ENCODE measurements at places on chromosomes 3 and 15. TPM values are rescaled to one million over a fixed set of nuclear protein-coding genes. Genes with fewer than 3 reads are reported as not detected.

GRCh38 chr3:37526511-37526910 lies 335.2 kb upstream of the CTDSPL start:
- no peak for DNase-seq

CYFIP1 gene
- polyA plus RNA-seq = 101 TPM

GRCh38 chr3:183699238-183699947 lies 1.8 kb downstream of the YEATS2 start:
- no peak for DNase-seq

PPP1R14D gene
- 0.81 TPM for polyA plus RNA-seq

- no peak for DNase-seq
Measured at GRCh38 chr15:95760508-95760907, 570.0 kb upstream of the NR2F2 start.

DNA sequence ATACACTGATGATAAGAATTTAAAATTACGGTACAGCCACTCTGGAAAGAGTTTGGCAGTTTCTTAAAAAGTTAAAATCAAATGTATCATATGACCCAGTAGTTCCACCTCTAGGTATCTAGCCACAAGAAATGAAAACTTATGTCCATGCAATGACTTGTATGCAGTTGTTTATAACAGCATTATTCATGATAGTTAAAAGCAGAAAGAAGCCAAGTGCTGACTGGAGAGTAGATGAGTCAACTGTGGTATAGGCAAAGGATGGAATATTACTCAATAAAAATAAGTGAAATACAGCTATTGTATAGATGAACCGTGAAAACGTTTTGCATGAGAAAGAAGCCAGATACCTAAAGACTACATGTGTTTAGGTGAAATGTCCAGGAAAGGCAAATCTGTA lies 14.8 kb downstream of the GPR87 start:
- DNase-seq = no peak

- DNase-seq = no peak
Measured at GRCh38 chr3:25212736-25213135, 215.3 kb upstream of the RARB start.

GRCh38 chr3:16394639-16395038 lies 118.9 kb downstream of the RFTN1 start:
- DNase-seq = no peak

SUCLG2 gene
- polyA plus RNA-seq = 73.4 TPM

TTC21A gene
- 19.9 TPM for polyA plus RNA-seq

DNA sequence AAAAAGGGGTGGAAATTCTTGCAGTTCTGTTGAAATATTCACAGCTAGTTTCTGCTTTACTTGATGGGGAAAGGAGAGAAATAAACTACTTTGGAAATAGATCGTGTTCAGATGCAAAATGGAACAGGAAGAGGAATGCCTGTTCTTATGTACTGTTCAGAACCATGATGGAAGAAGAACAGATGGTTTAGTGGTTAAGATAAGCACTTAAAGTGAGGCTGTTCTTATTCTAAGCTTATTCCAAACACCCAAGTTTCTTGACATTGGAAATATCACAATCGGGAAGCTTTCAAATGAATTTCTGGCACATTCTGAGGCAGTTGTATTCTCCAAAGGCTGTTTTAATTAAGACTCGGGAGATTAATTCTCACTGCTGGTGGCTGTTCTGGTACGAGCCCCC lies 228.5 kb downstream of the LSAMP start:
- DNase-seq = no peak

- DNase-seq = no peak
Measured at GRCh38 chr15:86255247-86255646, 175.6 kb downstream of the AGBL1 start.

DNA sequence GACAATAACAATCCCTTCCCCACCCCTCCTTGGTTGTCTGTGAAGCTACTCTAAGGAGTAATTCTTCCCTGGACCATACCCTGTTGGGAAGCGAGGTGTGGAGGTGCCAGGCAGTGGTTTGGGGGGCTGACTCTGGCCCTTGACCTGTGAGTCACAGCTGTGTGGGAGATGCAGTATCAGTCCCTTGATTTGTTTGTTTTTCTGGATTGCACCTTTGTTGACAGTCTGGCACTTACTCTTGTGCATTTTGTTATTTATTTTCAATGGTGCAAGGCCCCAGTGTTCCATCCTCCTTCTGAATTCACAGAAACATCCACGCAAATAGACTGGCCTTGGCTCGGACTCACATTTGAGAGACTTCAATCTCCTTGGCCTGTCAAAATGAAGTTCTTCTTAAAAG lies 29.7 kb downstream of the TMEM45A start:
- DNase-seq = no peak

DNA sequence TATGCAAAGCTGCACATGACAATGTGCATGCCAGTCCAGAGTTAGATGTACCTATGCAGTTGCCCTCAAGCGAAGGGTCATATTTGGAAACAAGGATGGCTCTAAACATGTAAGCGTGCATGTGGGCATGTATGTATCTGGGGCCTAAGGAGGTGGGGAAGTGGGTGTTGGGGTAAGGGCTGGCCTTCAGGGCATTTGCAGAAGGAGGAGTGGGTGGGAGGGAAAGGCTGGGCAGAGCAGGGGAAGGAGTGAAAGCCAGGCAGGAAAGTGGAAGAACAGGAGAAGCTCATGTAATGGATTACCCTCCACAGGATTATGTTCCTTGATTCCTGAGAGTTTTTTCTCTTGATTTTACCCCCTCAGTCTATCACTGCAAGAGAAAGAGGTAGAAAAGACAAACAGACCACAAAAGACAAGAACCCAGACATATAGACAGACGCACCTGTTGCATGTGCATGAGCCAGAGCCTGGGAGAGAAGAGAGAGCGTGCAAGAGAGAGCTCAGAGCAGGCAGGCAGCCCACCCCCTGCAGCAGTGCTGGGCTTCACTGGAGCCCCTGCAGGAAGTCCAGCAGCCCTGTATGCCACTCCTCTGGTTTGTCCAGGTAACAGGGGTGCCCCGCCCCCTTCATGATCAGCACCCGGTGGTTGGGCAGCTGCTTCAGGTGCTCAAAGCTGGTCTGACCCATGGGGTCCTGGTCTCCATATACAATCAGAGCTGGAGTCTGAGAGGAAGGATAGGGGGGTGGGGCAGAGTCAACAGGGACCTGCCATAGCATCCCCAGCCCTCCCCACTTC lies 1.8 kb upstream of the PCBP4 start:
- DNase-seq = no peak

DNA sequence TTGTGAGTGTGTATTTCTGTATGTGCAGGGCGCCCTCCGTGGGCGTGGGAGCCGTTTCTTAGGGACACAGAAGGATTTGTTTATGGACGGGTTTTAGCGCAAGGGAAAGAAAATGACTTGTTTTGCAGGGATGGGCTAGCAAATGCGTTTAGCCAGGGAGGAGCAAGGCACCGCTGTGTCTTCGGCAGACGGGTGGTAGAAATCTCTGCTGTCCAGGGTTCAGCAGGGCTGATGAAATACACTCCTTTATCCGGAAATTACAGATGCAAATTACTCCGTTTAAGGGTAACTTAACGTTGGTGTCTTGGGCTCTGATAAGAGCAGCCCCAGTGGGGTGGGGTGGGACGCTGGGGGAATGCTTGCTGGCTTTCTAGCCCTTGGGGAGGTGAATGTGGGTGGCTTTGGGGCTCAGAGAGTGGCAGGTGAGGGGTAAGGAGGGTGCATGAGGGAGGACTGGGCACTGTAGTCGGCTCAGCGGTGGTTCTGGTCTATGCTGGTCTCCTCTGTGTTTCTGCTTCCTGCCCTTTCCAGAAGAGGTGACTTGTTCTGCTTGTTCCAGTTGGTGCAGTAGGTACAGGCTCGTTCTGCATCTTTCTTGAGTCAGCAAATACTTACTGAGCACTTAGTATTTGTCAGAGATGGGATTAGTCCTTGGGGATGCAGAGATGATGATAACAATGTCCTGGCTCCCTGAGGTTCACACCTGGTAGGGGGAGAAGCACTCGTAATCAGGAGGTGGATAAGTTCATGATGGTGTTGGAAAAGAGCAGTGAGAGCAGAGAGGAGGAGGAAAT lies 954 bp downstream of the SV2B start:
- no peak for DNase-seq

DNA sequence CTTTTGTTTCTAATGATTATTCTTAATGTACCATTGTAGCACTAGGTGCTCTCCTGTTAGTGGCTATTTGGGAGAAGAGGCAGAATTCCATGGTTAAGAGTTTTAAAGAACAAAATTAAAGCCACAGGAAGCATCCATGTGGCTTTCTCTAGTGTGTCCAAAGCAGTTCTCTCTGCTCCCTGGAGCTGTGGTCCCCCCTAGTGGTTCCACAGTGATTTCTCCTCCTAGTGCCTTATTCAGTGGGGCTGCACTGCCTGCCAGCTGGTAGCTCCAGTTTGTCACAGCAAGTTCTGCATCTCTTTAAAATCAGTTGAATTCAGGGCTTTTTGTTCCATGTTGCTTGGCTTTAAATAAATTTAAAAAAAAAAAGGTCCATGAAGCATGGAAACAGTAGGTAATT lies 39.6 kb upstream of the FAM98B start:
- DNase-seq = no peak

DNA sequence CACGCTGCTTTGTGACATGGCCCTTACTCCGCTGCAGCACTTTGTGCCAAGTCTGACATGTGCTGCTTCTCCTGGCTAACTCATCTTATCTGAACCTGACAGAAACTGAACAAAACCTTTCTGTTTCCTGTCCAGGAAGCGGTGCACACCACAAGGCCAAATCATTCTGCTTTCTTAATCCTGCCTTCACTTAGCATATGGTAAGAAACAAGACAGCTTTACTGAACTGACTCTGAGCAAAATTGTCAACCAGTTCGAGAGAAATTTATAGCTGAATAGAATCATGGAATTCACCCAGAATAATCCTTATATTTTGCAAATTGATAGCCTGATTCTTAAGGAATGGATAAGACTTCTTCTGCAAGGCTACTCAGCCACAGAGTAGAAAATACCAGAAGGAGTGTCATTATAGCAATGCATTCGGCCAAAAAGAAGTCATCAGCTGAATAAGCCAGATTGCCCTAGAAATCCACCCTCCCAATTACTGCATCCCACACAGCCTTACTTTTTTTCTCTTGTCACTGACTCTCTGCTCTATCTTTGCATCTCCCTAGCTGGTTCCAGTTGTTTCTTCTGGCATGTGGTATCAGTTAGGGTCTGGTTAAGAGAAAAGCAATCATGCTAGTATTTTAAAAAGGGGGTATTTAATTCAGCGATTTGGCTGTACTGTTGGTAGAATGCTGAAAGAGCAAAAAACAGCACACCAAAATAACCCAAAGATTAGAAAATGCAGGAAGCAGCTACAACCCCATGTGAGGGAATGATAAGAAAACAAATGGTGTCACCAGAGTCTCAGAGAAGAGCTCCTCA lies 41.6 kb upstream of the STRIT1 start:
- DNase-seq = no peak

- DNase-seq = no peak
Measured at GRCh38 chr3:174146008-174146407, 713.1 kb upstream of the NAALADL2 start.

HEMK1 gene
- 32.1 TPM for polyA plus RNA-seq

GRCh38 chr3:139770577-139770976 lies 92.8 kb upstream of the NMNAT3 start:
- DNase-seq = no peak

- DNase-seq = no peak
Measured at GRCh38 chr3:119305286-119305685, 11.1 kb downstream of the ARHGAP31 start.

TM4SF1 gene
- polyA plus RNA-seq = 51.7 TPM

DNA sequence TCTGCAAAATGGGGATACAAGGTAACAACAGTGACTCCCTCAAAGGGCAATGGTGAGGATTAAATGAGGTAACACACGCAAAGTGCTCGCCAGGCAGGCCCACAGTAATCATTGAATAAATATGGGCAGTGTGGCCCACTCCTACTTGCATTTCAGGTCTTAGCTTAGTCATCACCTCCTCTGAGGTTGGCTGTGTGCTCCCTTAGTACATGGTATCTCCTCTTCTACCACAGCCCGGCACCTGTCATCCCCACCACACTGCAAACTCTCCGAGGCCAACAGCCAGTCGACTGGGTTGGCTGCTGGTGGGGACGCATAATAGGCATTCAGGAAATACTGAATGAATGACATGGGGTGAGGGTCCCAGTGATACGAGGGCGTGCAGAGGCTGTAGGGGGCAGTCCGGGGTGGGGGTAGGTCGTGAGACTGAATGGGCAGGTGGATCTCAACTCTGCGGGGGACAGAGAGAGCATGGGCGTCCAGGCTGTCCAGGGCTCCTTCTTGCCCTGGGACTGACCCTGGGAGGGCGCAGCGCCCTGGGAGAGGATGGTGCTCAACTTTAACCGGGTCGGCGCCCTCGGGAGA lies 375 bp upstream of the MYZAP start:
- DNase-seq = no peak

DCP1A gene
- 29.1 TPM for polyA plus RNA-seq

DNA sequence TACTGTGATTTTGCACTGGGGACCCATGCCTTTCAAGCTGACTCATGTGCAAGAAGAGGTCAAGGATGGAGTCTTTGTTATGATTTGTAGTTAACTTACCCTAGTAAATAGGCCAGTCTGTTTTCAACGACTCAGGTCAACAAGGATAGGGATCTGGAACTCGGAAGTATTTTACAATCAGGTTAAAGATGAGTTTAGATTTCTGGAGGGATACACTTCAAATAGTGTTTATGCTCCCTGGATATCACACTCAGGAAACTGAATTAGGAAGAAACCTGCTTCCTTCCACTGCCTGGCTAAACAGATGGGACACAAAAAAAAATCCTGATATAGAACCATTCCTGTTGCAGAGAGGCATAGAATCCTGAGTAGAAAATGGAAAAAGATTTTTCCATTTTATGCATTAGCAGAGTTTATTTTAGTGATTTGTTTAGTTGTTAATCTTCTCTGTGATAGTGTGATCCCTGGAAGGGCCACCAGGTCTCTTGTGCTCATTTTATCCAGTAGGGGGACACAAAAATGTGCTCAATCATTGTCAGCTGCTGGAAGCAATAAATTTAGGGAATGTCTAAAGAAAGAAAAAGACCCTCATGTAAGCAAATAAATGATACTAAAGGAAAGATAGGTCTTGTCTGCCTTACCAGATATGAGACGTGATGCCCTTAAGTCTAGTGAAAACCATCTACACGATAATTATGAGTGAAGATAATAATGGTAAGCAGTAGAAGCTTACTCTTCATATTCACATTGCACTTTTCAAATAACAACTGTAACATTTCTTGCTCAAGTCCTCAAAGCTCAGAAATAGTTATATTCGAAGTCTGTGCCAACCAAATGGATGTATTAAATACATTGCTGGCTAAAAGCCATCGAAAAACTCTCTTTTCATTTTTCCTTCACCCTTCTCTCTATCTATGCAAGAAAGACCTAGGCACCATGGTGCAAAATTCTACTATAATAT lies 452.1 kb upstream of the KCNMB2 start:
- no peak for DNase-seq

P3H2 gene
- 82.6 TPM for polyA plus RNA-seq

CNTN4 gene
- 28.3 TPM for polyA plus RNA-seq
